ENCODE measurements at places on chromosomes 6 and 20.

GRCh38 chr20:44135417-44136204, 51.4 kb downstream of the JPH2 start:
- DNase-seq, result no peak

DNA sequence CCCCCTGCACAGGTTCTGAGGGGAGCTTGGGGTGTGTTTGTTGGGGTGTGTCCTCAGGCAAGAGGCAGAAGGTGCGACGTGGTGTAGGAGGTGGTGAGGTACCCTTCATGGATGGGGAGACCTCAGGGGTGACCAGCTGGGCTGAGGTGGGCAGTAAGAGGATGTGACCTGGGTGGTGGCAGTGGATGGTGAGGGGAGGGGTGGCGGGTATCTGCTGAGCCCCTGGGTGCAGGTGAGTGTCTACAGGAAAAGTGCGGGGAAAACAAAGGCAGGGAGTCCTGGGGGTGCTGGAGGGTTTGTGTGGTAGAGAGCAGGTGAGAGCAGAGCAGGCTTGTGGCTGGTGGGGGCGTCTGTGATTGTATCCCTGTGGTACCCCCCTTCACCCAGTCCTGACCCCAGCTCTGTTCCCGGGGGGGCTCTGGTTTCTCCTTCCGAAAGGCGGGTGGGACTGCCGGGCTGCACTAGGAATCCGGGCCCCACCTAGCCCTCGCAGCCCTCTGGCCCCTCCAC, 631 bp downstream of the RAET1L start:
- no peak for DNase-seq

- peak; percentile 60 for DNase-seq
Observed at GRCh38 chr20:5205348-5206210, 78.8 kb downstream of the CDS2 start.

GRCh38 chr6:356828-357251, 34.7 kb upstream of the IRF4 start:
- DNase-seq, result no peak

GRCh38 chr20:56809668-56810067, 180.6 kb downstream of the TFAP2C start:
- DNase-seq, result no peak

DNA sequence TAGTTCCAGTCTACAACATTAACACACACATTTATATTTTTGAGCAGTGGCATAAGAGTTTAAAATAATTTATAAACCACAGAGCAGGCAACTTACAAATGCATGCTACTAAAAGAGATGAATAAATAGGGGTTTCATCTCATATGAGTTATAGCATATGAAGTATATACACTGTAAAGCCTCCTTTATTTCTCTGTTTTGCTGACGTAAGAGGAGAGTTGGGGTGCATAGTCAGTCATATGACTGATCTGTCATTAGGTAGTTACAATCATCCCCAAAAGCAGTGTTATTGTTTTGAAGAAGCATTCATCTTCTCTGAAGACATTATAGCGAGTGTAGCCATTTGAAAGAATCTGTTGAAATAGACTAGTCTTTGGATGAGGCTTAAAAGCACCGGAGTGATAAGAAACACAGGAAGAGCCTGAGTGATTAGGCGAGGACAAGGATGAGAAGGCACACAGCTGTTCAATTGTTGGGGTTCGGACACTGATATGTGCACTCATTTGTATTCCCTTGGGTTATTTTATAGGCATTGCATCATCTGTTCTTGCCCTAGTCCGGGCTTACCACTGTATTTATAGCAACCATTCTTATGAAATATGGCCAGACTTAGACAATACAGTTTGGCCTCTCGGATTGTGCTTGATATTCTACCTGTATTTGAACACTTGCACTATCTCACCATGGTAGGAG, 325.7 kb downstream of the SAMD5 start:
- no peak for DNase-seq

- no peak for DNase-seq
Observed at GRCh38 chr6:33073431-33073871, at the start of gene HLA-DPA1. Gene HLA-DPA1, minus strand, starts transcription at chr6:33073649.

- DNase-seq, result no peak
Observed at GRCh38 chr20:717832-718231, 42.2 kb upstream of the SCRT2 start.

- DNase-seq, result no peak
Observed at GRCh38 chr20:24117383-24117782, 128.8 kb upstream of the GGTLC1 start.

GRCh38 chr20:43586641-43587040, 4.1 kb upstream of the IFT52 start:
- DNase-seq, result no peak

GRCh38 chr6:108568551-108569305, 8.0 kb downstream of the FOXO3 start:
- DNase-seq, result no peak

DNA sequence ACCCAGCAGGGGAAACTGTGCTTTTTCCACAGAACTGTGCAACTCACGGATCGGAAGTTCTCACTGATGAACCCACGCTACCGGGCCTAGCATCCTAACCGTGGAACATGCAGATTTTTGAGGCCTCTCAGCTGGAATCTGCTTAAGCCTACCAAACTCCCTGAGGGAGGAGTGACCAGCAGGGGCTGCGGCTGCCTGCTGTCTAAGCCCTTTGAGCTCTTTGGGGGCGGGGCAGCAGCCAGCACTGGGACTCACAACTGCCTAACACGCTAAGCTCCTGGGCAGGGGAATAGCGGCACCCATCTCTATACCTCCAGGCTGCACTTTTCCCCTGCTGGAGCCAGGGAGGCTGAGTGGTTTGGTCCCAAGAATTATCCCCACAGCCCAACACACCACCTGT, 20.4 kb upstream of the METTL24 start:
- no peak for DNase-seq

- DNase-seq, result no peak
Observed at GRCh38 chr20:14264869-14265268, 72.5 kb downstream of the FLRT3 start.

DNA sequence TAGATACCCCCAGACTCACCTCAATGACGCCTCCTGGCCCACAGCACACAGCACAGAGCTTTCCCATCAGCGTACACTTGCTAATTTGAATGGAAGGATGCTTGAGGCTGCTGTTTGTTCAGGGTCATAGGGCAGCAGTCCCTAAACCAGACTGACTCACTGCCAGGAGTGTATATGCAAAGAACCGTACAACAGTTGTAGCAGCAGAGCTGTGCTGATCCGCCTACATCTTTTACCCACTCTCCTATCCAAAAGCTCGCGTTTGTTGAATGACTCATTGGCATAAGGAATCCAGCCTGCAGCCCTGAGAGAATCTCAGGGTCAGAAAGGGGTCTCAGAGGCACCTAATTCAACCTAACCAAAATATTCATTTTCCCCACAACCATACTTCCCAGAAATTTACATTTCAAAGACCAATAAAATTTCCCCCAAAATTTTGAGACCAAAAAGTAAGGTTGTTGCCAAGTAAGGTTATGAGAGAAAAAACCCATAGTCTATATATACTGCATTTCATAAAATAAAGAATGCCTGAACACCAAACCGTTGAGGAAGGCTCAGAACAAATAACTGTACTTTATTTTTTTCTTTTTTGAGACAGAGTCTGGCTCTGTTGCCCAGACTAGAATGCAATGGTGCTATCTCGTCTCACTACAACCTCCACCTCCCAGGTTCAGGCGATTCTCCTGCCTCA, 35.3 kb upstream of the CCND3 start:
- DNase-seq, result peak; percentile 43

DNA sequence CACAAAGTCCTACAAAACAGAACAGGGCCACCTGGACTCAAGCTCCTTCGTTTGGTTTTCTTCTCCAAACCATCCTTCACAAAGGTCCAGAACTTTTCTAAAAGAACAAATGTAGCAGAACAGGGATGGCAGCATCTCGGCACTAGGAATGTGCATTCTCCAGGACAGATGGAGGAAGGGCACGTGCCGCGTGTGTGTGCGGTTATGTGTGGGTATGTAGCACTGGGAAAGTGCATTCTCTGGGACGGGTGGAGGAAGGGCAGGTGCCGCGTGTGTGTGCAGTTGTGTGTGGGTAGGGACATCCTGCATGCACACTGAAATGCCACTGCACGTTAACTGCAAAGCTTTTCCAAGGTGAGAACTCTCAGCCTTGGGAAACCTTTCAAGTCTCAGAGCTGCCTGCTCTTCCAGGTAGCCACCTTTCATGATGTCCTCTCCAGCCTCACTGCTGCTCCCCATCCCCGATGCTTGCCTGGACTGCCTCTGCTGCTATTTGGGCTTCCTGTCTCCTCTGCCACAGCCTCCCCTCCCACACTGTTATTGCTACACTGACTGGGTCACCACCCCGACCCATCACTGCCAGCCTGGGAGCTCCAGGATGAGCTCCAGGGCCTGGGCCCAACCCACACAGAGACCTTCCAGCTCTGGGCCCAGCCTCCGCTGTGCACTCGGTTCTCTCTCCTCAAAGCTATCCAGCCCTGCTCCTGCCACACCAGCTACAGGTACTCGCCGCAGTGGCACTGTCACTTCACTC, 47.6 kb downstream of the EZR start:
- no peak for DNase-seq

- no peak for DNase-seq
Observed at GRCh38 chr20:48359692-48360341, 468.0 kb downstream of the PREX1 start.

GRCh38 chr6:142395768-142396231, 94.0 kb downstream of the ADGRG6 start:
- DNase-seq, result no peak

- no peak for DNase-seq
Observed at GRCh38 chr20:54067606-54068174, 2.7 kb downstream of the BCAS1 start.

DNA sequence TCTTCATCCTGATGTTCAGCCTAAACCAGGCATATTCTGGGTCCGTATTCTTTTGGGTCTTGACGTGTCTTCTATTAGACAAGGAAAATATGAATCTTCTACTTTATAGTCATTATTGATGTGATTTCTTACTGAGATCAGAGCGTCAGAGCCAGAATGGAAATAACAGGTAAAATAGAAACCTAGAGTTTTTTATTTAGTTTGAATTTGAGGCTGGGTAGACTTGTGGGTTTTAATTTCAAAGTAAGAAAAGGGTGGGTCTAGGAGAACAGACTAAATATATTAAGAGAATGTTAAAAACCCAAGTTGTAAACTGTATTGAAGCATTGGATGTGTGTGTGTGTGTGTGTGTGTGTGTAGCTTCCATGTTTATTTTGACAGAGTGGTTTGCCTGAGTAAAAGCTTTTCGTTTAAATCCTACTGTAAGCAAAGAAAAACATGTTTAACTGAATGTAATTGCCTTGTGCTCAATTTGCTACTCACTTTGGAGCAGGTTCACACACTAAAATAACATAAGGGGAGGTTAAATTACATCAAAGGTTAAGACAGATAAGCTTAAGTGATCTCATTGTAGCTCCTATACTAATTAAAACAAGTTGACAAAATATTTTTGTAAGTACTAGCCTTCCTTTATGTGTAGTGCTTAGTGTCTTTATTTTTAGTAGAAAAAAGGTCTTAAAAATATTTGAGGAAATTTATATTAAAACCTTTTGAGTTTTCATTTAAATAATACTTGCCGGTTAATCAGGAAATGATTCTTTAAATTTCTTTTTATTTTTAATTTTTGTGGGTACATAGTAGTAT, 17.4 kb downstream of the HECA start:
- DNase-seq, result no peak

DNA sequence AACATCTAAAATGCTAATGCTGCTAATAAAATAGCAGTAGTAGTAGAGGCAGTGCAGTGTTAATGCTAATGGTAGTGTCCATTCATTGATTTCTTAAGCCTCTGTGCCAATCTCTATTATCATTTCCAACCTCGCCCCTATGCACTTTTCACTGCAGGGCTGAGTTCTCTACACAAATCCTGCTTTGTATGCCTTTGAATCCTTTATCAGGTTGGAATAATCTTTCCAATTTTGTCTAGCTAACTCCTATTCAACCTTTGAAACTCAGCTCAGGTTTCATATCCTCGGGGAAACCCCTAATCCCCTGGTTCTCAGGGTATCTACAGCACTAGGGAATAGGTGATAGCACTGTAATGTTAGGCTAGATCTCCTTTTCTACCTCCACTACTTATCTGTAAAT, 284.0 kb upstream of the RUNX2 start:
- DNase-seq, result no peak

DNA sequence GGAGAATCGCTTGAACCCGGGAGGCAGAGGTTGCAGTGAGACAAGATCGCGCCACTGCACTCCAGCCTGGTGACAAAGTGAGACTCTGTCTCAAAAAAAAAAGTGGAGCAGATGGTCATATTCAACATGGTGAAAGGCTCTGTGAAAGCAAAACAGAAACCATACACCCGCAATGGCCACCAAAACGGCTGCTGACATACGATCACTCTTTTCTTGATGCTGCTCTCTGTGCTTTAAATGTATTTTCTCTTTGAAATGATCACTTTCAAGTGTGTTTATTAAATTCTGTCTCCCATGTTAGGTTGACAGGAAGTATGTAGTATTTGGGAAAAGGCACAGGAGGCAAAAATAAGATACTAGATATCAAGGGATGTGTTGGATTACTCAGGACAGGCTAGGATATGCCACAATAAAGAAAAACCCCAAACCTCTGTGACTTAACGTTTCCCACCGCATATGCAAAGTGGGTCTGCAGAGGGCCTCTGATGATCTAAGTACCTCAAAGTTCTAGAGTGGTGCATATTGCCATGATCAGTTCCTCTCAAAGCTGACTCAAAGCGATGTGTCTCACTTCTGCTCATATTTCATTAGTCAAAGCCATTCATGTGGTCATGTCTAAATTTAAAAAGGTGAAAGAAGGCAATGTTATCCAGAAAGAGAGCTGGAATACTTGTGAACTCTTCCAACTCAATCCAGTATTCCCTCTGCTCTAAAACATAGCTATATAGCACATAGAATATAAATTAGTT, 155.1 kb upstream of the SOX4 start:
- DNase-seq, result no peak

DNA sequence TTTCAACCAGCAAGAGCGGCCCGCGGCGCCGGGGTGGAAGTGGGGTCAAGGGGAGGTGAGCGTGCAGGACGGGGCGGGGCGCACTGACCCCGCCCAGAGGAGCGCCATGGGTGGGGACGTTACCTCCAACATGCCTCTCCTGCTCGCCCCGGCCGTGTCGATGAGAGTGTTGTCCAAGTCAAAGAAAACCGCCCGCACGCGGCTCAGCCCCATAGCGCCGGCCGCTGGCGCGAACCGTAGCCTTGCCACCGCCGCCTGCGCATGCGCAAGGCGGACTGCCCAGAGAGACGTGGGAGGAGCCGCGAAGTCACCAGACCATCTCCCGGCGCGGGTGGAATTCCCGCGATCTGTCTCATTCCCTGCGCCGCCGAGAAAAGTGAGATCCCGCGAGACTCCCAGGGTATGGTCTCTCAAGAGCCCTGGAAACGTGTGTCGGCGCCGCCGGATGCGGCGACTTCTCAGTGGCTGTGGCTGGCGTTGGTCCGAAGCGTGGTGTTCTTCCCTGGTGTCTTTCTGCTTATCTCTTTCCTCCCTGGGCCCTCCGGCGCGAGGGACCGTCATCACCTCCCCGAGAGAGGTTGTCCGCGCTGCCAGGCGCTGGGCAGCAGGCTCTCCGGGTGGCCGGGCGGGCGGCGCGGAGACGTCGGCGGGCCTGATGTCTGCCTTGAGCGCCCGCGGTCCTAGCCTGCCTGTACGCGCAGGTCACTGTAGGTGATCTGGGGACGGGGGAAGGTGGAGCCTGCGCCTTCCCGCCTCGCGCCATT, at the start of gene NANP:
TSS of gene NANP (minus strand) at position 279 of the 764 bp plus-strand sequence. CDS start at position 213, 66 bp downstream.
- DNase-seq, result peak; percentile 79

- no peak for DNase-seq
Observed at GRCh38 chr6:17910189-17910588, 77.2 kb downstream of the KIF13A start.

- DNase-seq, result no peak
Observed at GRCh38 chr6:37643851-37644672, 53.6 kb downstream of the MDGA1 start.
